ENCODE measurements at places on chromosomes 13 and 19.

DNA sequence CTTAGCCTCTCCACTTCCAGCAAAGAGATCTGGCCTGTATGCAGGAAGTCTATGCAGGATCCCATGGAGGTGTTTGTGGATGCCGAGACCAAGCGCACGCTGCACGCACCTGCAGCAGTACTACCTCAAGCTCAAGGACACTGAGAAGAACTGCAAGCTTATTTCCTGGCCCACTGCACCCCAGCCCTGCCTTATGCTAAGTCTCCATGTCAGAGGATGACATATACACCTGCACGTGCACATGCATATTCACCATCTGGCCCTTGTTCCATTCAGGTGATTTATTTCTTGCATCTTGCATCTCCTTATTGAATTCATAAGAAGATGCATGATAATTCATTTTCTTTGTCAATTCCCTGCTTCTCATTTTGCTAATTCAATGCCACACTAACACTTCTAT, 472.8 kb upstream of the SGCG start:
- no peaks in the 10 kb centered on the region for H3K27me3 ChIP-seq
- H3K4me1 ChIP-seq = no peaks in the 10 kb centered on the region
- H3K27ac ChIP-seq = no peak overlapping the region
- no peak overlapping the region for H3K4me3 ChIP-seq
- DNase-seq = no peak

DNA sequence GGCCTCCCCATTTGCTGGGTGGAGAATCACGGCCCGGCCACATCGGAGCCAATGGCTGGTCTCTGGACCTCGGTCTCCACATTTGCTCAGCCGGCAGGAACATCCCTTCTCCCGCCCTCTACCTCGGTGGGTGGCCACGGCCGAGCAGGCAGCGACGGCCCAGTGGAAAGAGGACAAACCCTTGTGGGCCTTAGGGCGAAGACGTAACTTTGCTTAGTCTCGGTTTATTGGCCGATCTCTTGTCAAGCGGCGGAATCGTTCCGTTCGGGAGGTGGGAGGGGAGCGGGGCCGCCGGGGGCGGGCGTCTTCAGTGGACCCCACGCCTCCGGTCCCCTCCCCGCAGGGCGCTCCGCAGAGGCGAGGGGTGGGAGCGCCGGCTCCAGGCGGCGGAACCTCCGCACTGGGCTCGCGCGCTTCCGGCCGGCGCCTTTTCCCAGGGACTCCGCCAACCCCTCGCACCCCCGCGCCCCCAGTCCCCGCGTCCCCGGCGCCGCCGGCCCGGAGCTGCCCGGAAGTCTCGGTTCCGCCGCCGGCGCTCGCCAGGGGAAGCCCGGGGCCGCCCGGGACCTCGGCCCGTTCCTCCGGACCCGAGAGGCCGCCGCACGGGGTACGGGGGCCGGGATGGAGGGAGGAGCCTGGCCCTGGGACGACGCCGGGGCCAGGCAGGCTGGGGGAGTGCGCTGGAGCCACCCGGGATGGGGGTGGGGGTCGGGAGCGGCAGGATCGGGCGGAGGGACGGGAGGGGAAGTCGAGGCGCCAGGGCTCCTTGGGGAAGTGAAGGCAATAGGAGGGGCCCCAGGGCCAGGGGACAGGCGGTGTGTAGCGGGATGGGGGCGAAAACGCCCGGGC, at the start of gene ZNF580:
TSS of gene ZNF580 (plus strand) at position 426 of the 849 bp plus-strand sequence. CDS start 1,507 bp downstream, outside the sequence.
- peak; percentile 86 for DNase-seq
- H3K36me3 ChIP-seq = peaks cover 84% of the 10 kb centered on the region
- peak within 1 kb of the TSS; percentile 96 for H3K27ac ChIP-seq
- no peaks in the 10 kb centered on the region for H3K27me3 ChIP-seq

- no peak overlapping the region for H3K4me3 ChIP-seq
- H3K36me3 ChIP-seq = no peaks in the 10 kb centered on the region
- no peak for DNase-seq
- H3K4me1 ChIP-seq = peaks cover 14% of the 10 kb centered on the region
- peaks cover 16% of the 10 kb centered on the region for H3K27me3 ChIP-seq
These were observed 46.5 kb downstream of the LYL1 start for GRCh38 chr19:13056052-13056660.

DNA sequence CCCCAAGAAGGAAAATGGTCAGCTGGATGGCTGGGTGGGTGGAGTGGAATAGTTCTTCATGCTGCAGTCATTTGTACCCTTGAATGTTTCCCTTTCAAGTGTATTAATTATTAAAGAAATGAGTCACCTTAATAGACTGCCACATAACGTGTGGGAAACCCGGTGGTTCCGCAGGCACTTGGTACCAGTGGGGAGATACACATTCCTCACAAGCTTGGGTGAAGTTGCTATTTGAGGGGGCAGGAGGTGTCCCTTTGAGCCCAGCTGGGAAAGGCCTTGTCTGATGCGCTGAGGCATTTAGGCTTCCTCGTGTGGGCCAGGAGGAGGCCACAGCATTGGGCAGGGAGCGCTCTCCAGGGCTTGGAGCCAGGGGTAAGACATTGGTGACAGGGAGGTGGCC, 57.7 kb downstream of the ATP8A2 start:
- no peak overlapping the region for H3K4me3 ChIP-seq
- no peaks in the 10 kb centered on the region for H3K36me3 ChIP-seq
- H3K27me3 ChIP-seq = peaks cover 6% of the 10 kb centered on the region
- no peaks in the 10 kb centered on the region for H3K4me1 ChIP-seq
- no peak overlapping the region for H3K27ac ChIP-seq

DNA sequence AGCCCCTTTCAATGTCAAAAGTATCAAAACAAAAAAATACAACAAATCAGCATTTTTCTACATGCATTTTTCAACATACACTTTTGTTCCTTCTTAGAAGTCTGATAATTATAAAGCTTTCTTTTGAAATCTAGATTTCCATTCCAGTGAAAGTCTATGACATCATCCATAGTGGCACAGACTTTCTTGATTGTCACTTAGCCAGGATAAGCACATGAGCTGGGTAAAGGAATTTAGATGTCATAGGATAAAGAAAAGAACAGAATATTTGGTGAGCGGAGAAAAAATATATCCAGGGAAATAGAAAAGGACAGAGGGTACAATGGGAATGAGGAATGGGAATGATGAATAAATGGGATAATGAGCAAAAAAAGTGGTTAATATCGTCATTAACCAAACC, 15.1 kb upstream of the TRPC4 start:
- H3K27me3 ChIP-seq = no peaks in the 10 kb centered on the region
- DNase-seq = no peak
- no peaks in the 10 kb centered on the region for H3K4me1 ChIP-seq
- H3K4me3 ChIP-seq = no peak overlapping the region
